Mesothelial cell of epicardium (in vitro differentiated cells): ENCODE measurements at places on chromosomes 7 and 10.
A peak's percentile ranks its signal among the peaks of the same experiment; 100 is the strongest.

GRCh38 chr10:5623081-5623748 is 43.2 kb downstream of the ASB13 start:
- peak; percentile 87 for DNase-seq

DNA sequence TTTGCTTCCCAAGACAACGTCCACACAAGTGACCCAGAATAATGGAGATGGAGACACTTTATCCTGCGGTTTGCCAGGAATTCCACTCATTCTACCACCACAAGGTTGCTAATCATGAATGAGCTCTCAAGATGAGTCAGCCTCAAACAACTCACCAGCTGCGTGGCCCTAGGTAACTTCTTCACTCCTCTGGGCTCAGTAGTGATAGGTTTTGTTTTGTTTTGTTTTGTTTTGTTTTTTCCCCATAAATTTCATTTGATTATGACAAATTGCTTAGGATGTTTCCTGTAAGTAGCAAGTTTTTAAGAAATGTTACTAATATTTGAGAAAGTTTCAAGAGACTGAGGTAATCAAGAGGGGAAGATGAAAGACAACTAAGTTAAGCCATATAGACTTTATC is 286.8 kb downstream of the PARD3 start:
- DNase-seq = no peak

GRCh38 chr10:28914701-28915100 is 237.4 kb downstream of the BAMBI start:
- no peak for DNase-seq

GRCh38 chr7:138538997-138539644 is 79.1 kb downstream of the TRIM24 start:
- DNase-seq = no peak
